Mesothelial cell of epicardium (in vitro differentiated cells): ENCODE measurements at places on chromosomes 2 and 18.

DNA sequence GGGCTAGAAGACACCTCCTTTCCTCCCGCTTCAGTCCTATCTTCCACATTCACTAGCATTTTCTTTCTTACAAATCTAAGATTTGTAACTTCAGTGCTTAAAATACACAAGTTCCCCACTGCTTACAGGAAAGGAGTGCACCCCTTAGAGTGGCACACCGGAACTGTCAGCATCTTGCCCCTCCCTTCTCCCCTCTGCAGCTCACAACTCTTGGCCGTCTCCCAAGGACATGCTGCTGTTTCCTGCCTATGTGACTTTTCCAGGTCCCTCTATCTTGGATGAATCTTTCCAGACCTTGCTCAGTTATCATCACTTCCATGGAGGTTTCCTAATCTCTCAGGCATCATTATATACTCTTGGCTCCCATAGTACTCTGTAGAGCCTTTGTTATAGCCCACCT, 334.8 kb downstream of the CELF4 start:
- no peak for DNase-seq

DNA sequence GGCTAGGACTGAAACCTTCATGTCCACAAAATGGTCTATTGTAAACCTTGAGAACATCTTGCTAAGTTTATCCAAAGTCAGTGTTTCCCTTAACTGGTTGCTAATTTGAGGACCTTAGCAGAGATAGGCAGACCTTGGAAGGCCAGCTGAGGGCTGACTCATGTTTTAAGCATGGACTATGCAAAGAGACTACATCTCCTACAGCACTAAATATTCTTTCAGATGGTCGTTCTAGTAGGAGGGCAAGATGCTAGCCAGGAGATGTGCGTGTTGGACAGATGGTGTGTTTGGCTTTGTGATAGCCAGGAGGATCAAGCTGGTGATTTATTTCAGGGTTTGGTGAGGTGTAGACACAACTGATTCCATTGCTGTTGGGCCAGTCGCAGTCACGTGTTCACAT, 75.8 kb downstream of the NRP2 start:
- DNase-seq, result no peak

- no peak for DNase-seq
These were observed 95.8 kb upstream of the GPC1 start for GRCh38 chr2:240339411-240340360.

DNA sequence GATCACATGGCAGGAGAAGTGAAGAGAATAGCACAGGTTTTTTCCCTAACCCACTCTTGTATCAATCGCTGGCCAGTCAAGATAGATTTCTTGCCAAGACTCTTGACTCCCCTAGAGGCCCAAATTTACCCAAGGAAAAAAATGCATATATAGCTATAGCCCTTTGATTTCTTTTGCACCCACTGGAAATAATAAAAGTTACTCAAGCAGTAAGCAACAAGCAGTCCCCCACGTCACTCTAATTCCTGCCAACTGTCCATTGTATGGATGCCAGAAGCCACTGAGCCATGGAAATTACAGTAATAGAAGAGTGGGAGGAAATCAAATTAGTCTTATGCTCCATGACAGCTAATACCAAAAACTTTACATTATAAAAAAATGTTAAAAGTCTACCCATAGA, 125.3 kb upstream of the SLC39A10 start:
- DNase-seq, result no peak

DNA sequence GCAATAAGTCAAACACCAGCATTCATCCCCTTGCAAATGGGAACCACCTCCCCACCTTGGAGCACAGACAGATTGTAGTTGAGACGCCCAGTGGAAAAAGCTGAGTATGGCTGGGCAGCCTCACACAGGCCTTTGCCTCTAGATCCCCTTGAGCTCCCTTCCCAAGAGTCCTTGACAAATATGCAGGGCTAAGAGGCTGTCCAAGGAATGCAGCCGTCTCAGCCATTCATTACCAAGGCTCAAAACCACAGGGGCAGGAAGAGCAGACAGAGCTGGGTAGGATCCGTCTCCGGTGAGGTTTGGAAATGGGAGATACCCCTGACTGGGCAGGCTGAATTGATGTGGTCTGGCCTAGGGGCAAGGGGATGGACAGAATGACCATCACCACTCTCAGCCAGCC, 557.1 kb downstream of the TNS1 start:
- DNase-seq, result no peak

- DNase-seq, result peak; percentile 16
These were observed 31.6 kb downstream of the B3GNT2 start for GRCh38 chr2:62227386-62228075.

DNA sequence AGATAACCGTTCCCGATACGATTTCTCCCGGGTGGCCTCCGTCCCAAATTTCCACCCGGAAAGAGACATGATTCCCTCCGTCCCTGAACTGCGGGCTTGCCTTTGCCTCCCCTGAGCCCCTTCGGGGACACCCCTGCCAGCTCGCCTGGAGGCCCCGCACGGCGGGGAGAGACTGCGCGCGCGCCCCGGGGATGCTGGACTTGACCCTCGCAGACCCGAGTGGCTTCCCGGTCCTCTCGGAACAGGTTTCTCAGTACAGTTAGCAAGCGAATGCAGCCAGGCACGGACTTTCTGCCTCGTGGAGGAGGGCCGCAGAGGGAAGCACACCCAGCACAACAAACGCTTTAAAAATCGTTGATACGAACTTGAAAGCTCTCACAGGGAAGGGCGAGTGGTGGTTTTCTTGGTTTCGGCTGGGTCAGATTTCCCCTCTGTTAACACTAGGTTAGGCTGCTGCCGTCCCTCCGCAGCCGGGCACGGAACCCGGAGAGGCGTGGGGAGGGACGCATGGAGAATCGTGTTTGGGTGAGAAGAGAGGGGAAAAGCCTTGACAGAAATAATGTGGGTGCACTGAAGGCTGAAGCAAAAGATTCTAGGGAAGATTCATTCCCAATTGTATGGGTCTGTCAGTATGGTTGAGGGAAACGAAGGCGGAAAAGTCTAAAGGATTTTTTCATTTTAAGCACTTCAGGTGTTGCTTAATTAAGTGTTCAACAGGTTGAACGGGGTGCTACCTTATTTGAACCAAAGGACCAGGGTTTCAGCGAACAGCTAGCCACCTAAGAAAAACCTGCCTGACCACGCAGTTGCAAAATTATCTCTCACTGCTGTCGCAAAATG, 916 bp downstream of the TNFRSF11A start:
- no peak for DNase-seq

DNA sequence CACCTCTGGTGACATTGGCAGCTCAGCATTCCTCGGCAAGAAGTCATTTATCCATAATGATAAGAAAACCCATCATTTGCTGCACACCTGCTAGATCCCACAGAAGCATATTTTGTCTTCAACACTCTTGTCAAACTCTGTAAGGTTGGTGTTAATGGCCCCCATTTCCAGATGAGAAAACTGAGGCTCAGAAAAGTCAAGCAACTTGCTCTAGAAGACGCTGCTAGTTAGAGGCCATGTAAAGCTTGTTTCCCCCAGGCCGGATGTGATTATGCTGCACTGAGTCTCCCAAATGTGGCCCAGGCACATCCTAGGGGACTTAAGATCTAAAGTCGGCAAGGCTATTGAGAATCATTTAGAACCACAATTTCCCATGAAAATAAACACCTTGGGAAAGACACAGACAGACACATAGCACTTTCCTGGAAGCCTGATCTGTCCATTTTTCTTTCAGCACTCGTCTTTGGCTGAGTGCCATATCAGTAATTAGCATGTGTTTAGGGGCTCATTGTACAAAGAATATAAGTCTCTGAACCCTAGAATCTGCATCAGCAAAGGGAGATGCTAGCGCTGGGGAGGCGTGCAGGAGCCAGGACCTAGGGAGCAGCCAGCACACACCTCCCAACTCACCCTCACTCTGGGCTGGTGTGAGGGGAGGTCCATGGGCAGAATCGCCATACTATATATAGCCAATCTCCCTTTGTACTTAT, 39.3 kb downstream of the C1QL2 start:
- DNase-seq, result no peak

- DNase-seq, result no peak
These were observed 41.9 kb upstream of the ZFP36L2 start for GRCh38 chr2:43268066-43268953.

GRCh38 chr2:38499548-38500282, 103.0 kb downstream of the HNRNPLL start:
- DNase-seq, result no peak

DNA sequence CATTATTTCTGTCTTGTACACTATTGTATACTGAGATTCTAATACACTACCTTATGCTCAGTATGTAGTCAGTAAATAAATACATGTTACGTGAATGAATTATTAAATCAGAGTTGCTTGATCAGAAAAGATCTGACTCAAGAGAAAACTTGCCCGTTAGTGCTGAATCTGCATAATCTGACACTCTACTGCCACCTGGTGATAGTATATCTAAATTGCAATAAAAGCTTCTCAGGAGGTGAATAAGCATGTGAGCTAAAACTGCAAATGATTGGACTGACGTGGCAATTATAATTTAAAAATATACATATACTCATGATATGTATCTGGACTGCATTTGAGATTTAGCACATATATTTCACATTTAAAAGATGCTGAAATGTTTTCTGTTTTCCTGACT, 70.4 kb downstream of the KIAA1328 start:
- DNase-seq, result no peak

GRCh38 chr18:6982398-6982797, 135.2 kb downstream of the LAMA1 start:
- no peak for DNase-seq

GRCh38 chr2:204321910-204322751, 223.1 kb upstream of the PARD3B start:
- DNase-seq, result no peak

DNA sequence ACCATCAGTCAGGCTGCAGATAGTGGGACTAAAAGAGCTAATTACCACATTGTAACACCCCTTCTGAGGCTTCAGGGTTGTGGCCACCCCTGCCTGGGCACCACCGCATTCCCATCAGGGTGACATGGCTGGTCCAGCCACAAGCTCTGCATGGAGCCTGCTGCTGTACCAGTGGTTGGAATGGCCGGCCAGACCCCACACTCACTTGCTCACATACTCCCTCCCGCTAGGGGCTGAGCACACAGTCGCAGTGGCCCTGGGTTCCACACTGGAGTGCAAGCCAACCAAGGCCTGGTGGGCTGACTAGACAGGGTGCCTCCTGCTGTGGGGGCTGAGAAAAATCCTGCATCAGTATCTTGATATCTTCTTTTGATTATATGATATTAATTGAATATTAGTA, 182.8 kb upstream of the STK17B start:
- DNase-seq, result no peak

DNA sequence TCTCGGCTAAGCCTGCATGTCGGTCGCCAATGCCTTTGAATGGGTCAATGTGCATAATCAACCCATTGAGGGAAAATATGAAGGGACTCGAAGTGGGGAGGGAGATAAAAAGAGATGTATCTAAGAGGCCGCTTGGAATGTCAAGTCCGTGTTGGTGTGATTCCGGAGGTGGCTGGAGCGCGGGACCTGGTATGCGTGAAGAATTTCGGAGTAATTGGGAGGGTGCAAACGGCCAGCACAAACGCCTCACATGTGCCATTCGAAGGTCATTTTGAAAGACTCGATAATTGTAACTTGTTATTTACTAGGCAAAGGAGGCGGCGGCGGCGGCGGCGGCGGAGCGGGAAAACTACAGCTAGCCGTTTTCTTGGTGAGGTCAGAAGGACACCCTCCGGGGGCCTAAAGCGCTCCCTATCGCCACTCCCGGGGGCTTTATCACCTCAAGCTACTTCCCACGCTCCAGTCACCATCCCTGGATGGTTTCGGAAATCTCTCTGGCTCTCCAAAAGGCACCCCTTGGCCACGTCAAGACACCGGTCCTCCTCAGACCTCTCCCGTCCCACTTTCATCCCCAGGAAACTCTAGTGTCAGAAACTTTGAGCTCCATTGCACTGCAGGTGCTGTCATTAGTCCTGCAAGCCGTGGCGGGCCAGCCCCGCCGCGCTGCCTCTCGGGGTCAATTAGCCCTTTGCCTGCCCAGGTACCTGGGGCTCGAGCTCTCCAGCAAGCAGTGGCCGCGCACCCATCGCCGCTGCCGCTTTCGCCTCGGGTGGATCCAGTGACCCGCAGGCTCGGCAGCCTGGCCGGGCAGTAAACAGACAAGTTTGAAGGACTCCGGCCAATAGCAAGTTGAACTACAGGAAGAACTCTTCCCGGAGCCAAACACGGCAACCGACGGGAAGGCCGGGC, 1.5 kb downstream of the ERBB4 start:
- DNase-seq, result no peak

- DNase-seq, result no peak
These were observed 85.4 kb downstream of the FMNL2 start for GRCh38 chr2:152420363-152420762.

- no peak for DNase-seq
These were observed 3.4 kb downstream of the PXDN start for GRCh38 chr2:1740716-1741589.

- DNase-seq, result no peak
These were observed 27.0 kb downstream of the NRP2 start for GRCh38 chr2:205709319-205709718.

- DNase-seq, result no peak
These were observed 276.8 kb upstream of the PARD3B start for GRCh38 chr2:204268458-204268857.

- no peak for DNase-seq
These were observed 393.9 kb downstream of the LRRTM1 start for GRCh38 chr2:79910643-79911042.

- no peak for DNase-seq
These were observed 96.5 kb upstream of the CELF4 start for GRCh38 chr18:37662099-37662498.

DNA sequence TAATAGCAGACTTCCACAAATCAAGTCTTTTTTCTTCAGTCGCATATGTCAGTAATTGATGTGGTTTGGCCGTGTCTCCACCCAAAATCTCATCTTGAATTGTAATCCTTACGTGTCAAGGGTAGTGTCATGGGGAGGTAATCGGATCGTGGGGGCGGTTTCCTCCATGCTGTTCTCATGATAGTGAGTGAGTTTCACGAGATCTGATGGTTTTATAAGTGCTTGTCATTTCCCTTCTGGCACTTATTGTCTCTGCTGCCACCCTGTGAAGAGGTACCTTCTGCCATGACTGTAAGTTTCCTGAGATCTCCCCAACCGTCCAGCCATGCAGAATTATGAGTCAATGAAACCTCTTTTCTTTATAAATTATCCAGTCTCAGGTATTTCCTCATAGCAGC, 478.8 kb downstream of the PTPRM start:
- DNase-seq, result no peak

DNA sequence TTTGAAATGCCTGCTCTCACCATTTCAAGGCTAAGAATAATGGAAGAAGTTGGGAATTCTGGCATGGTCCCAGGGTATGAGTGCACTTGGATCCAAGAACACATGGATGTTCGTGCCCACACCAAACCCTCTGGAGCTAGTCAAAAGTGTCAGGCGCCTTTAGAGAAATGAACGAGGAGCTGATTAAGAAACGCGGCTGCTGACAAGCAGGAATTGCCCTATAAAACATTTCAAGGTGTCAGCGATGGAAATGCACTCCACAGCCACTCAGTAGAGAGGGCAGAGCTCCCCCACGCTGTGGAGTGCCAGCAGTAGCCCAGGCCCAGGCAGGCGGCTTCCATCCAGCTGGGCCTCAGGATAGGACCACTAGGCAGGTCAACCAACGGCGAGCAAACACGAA, 213.7 kb downstream of the TTC32 start:
- no peak for DNase-seq

GRCh38 chr2:102009557-102009956, 17.8 kb downstream of the IL1R2 start:
- DNase-seq, result no peak

GRCh38 chr2:138846216-138846821, 66.1 kb upstream of the NXPH2 start:
- DNase-seq, result no peak
